Activated CD4-positive, CD25-positive, alpha-beta regulatory T cell treated with anti-CD3 and anti-CD28 coated beads, Interleukin-2, amount 50 U/mL, for 72 hours (primary cell): ENCODE measurements at places on chromosomes 3 and 15.

DNA sequence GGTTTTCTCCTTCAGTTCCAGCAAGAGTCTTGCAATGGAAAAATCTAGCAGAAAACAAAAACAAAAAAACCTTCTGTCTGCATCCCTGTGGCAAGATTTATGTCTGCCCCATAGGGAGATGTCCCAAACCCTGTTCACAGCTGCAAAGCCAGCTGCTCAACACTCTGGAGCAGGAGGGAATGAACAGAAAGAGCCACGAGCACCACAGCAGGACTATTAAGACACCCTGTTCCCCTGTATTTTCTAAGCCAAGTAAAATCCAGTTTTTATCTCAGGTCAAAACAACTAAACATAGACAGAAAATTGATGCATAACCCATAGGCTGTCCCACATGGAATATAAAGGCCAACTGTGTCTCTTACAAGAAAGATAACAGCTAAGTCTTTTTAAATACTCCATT lies 357.9 kb downstream of the LSAMP start:
- DNase-seq, result no peak

GRCh38 chr3:189632242-189632641 lies 1.1 kb downstream of the TP63 start:
- DNase-seq, result no peak

DNA sequence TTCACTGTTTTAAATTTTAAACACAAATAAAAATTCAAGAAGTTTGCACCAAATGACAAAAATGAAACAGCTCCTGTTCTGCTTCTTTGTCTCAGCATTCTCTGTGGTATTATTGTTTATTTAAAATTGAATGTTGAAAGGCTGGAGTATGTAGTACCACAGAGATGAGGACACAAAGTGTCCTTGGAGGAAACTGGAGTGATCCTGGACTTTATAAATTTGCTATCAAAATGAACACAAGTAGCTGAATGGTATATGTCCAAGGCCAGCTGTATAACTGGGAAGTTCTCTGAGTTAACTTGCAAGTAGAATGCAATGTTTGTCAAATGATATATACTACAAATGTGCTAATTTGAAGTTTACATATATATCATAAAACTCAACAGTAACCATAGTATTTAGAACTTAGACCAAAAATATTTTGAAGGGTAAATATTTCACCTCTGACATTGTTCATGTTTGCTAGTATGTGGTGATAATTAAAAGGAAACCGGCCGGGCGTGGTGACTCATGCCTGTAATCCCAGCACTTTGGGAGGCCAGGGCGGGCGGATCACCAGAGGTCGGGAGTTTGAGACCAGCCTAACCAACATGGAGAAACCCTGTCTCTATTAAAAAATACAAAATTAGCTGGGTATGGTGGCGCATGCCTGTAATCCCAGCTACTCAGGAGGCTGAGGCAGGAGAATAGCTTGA lies 12.3 kb downstream of the BTLA start:
- DNase-seq, result no peak

- no peak for DNase-seq
Observed at GRCh38 chr3:147421184-147421912, 12.2 kb downstream of the ZIC1 start.

GRCh38 chr3:122025296-122025695 lies 3.2 kb upstream of the ILDR1 start:
- no peak for DNase-seq

GRCh38 chr15:99669250-99669649 lies 64.0 kb downstream of the LYSMD4 start:
- no peak for DNase-seq

DNA sequence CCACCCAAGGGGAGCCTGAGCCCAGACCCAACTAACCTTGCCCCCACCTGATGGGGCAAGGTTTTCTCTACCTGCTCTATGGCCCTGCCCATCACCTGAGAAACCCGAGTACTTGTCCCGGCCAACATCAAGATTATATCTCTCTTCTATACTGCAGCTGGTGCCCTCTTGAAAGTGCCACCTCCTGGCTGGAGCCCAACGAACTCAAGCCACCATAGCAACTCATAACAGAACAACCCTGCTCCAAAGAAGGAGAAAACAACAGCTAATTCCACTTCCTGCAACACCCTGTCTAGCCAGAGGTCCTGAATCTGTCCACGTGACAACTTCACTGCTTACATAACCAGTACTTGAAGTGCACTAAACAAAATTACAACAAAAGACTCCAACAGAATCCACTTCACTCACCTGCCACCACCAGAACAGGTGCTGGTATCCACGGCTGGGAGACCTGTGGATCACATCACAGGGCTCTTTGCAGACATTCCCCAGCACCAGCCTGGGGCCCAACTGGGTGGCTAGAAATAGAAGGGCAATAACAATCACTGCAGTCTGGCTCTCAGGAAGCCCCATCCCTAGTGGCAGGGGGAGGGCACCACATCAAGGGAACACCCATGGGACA lies 49.2 kb downstream of the PIERCE2 start:
- DNase-seq, result no peak

GRCh38 chr15:78502641-78503040 lies 4.7 kb upstream of the HYKK start:
- no peak for DNase-seq

DNA sequence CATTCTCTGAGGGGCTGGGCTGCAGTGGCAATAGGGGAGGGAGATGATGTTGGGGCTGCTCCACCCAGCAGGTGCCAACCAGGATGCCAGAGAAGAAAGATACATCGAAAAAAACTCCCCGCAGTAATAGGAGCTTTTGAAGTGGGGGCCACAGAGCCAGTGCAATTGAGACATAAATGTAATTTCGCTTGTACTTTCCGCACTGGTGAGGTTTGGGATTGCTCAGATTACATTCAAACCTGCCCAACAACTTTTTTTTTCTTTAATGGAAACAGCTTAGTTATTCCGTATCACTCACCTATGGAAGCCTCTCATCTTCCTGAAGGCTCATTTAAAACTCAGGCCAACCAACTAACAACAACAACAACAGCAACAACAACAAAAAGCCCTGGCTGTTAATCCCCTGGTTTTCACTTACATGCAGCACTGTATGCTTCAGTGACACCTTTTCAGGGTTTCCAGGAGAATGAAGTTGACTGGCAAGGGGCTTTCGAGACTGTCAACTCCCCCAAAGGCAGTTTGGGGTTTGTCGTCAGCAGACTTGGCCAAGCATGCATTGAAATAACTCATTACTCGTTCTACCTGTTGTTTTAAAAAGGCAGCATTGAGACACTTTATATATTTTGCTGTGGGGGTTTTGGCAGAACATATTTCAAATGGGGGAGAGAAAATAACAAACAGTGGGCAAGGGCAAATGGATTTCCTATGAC lies 163.8 kb downstream of the EBLN2 start:
- DNase-seq, result no peak

DNA sequence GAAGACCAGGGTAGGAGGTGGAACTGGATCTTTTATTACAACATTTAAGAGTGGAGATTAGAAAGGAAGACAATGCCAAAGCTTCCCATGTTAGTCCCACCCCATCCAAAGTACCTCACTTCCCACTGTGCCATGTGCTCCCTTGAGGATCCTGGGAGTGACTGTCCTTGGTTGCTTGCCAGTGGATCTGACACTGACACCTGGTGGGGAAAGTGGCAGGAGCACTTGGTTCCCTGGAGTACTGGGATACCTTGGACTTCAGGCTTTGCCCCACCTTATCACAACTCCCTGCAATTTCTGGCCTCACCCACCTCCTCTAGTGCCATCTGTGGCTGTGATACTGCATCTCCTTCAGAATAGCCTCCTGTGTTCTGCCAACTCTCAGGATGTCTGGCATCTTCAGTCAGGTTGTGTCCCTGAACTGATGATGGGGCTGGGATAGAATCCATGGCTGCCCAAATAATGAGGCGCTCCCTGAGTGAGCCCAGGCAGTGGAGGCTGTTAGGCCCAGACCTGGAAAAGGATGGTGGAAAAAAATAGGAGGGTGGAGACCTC lies 1.3 kb downstream of the ELL3 start:
- no peak for DNase-seq

DNA sequence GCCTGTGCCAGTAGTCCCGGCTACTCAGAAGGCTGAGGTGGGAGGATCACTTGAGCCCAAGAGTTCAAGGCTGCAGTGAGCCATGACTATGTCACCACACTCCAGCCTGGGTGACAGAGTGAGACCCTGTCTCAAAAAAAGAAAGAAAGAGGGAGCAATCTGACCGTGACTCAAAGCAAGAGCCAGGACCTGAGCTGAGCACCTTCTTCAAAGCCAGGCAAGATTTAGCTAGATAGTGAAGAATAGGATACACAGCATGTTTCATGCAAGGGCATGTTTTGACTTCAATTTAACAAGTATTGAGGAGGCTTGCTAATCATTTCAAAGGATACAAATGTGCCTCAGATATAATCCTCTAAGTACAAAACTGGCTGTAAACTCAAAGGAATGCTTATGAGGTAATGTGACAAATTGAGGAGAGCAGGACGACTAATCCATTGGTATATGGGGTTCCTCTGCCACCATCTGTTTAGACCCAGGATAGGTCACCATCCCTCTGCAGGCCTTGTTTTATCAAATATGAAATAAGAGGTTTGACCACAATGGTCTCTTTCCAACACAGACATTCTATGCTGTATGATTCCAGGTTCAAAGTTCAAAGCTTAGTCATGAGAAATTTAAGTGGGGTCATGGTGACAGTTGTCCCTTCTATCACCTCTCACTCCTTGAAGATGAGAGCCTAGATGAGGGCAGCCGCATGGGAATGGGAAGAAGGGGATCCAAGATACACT lies 33.2 kb downstream of the RAB27A start:
- DNase-seq, result no peak

GRCh38 chr3:50274371-50275104 lies 4.3 kb upstream of the LSMEM2 start:
- peak; percentile 75 for DNase-seq

- DNase-seq, result no peak
Observed at GRCh38 chr3:108328821-108329486, 32.6 kb downstream of the HHLA2 start.

DNA sequence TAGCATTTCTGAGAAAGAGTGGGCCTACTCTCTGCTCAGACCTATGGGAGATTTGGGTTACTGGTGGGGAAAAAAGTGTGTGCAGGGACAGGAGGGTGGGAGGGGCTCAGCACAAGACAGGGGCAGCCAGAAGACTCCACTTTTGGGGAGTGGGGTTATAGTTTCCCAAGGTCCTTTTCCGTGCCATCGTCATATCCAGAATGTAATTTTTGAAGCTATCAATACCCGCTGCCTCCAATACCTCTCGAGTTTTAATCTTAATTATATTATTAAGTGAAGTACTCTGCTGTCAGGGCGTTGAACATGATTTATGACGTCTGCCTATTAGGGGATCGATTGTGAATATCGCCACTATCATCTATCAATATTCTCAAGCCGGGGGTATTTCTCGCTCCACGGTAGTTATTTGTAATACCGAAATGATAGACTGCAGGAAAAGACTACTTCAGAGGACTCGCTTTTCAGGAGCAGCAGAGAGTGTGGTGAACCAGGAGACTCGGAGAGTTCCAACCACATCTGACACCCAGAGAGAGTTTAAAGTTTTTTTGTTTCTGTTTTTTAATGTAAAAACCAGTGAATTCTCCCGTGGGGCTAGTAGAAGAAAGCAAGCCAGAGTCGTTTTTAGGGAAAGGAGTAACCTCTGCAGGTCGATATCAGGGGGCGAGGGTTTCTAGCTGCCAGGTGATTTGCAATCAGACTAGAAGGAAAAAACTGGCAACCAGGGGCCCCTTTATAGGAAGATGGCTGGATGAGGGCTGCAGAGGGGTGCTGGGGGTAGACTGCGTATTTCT lies 20.6 kb downstream of the NR2F2 start:
- DNase-seq, result no peak

- no peak for DNase-seq
Observed at GRCh38 chr3:174822320-174822719, 36.8 kb upstream of the NAALADL2 start.

GRCh38 chr15:45670511-45670910 lies 35.7 kb downstream of the SQOR start:
- no peak for DNase-seq

- DNase-seq, result no peak
Observed at GRCh38 chr3:101148001-101148400, 154.8 kb upstream of the ABI3BP start.

- no peak for DNase-seq
Observed at GRCh38 chr3:42666022-42666421, 12.5 kb downstream of the ZBTB47 start.

- no peak for DNase-seq
Observed at GRCh38 chr3:9957214-9957613, 5.0 kb upstream of the PRRT3 start.

GRCh38 chr3:64332459-64333350 lies 107.4 kb upstream of the PRICKLE2 start:
- no peak for DNase-seq

- no peak for DNase-seq
Observed at GRCh38 chr15:76337696-76338485, 1.3 kb downstream of the ISL2 start.

DNA sequence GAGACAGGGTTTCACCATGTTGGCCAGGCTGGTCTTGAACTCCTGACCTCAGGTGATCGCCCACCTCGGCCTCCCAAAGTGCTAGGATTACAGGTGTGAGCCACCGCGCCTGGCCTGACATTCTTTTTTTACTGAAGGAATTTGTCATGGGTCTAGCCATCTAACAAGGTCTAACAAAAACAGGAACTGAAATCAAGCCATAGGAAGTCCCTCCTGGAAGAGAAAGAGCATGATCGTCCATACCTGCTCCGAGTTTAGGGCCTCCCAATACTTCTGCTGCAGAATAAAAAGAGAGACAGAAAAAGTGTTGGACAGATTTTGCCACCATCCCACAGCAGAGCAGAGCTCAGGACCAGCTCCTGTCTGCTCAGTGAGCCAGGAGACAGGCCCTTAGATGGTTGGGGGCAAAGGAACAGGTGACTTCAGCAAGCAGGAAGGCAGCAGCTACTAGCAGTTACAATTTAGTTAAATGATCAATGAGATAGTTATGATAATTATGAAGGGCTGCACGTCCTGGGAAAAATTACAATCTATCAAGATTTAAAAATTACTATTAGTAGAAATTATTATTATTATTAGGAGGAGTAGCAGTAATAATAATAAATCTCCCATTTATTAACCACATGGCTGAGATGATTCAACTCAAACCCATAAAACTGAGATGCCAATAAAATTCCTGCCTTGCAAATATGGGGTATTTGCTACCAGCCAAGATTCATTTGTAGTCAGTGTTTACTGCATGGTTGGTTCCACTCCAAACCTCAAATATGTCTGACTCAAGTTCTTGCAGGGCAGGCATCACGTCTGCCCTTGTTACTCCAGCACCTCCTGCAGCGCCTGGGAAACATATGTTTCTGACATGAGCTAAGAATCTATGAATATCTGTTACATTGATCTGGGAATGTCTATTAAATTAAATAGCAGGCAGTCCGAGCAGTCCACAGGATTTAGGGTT lies 40.1 kb downstream of the TMEM44 start:
- DNase-seq, result no peak

- no peak for DNase-seq
Observed at GRCh38 chr15:25397100-25397499, 41.7 kb downstream of the UBE3A start.

DNA sequence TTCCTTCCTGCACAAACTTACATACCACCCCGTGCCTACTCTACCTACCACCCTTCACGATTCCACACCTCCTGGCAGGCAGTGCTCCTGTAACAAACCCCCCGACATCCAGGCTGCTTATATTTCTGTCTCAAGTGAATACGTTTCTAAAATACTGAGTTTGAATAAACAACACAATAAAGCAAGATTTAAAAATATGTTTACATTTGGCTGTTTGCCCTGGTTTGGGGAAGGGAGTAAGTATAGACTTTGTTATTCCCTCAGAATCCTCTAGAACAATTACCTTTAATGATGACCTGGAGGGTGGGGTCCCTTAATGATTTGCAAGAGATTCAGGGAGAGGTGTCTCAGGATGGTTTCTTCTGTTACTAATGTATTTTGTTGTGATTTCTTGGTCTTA lies 402.6 kb upstream of the TBL1XR1 start:
- DNase-seq, result no peak

GRCh38 chr3:140319739-140320138 lies 358.1 kb upstream of the TRIM42 start:
- DNase-seq, result no peak
